ENCODE measurements at places on chromosomes 2 and 18. TPM values are rescaled to one million over a fixed set of nuclear protein-coding genes. Genes with fewer than 3 reads are reported as not detected.

DNA sequence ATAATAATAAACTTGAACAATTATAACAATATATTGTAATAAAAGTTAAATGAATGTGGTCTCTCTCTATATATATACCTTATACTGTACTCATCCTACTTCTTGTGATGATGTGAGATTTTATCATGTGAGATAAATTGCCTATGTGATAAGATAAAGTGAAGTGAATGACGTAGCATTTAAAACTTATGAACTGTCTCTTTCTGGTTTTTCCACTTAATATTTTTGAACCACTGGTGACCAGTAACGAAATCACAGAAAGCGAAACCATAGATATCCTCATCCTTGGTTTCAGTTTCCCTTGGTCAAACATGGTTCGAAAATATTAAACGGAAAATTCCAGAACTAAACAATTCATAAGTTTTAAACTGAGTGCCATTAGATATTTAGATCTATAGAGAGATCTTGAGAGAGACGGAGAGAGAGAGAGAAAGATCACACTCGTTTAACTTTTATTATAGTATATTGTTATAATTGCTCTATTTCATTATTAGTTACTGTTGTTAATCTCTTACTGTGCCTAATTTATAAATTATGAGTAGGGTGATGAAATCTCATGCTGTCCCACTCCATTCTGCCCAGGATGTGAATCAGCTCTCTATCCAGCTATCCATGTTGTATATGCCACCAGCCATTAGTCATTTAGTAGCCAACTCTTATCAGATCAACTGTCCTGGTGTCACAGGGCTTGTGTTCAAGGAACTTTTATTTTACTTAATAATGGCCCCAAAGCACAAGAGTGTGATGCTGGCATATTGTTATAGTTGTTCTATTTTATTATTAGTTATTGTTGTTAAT is 156.8 kb downstream of the THADA start:
- DNase-seq, result no peak

- no peak for DNase-seq
These were observed 133.5 kb upstream of the SLC14A2 start for GRCh38 chr18:45481821-45482220.

- no peak for DNase-seq
These were observed 31.8 kb downstream of the CREB1 start for GRCh38 chr2:207561386-207562080.

DNA sequence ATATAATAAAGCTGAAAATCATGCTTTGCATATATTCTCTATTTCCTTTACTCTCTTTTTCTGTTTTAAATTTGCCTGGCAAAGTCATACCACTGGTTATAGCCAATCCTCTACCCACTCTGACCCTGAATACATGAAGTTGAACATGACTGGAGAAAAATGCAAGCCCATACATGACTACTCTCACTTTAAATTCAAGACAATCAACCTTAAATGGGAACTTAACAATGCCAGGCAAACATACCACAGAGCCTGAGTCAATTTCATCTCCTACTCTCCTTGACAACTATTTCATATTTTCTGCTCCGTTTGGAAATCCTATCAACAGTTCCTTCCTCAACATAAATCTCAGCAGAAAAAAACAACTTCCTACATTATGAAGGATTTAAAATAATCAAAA is 22.6 kb downstream of the RAD51AP2 start:
- no peak for DNase-seq

GRCh38 chr2:11145350-11145749 is 9.9 kb upstream of the SLC66A3 start:
- DNase-seq, result no peak

DNA sequence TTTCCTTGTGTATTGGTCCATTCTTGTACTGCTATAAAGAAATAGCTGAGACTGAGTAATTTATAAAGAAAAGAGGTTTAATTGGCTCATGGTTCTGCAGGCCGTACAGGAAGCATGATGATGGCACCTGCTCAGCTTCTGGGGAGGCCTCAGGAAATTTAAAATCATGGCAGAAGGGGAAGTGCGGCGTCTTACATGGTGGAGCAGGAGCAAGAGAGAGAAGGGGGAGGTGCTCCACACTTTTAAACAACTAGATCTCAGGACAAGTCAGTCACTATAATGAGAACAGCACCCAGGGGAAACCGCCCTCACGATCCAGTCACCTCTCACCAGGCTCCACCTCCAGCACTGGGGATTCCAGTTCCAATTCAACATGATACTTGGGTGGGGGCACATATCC is 54.3 kb downstream of the MSH2 start:
- DNase-seq, result no peak

DNA sequence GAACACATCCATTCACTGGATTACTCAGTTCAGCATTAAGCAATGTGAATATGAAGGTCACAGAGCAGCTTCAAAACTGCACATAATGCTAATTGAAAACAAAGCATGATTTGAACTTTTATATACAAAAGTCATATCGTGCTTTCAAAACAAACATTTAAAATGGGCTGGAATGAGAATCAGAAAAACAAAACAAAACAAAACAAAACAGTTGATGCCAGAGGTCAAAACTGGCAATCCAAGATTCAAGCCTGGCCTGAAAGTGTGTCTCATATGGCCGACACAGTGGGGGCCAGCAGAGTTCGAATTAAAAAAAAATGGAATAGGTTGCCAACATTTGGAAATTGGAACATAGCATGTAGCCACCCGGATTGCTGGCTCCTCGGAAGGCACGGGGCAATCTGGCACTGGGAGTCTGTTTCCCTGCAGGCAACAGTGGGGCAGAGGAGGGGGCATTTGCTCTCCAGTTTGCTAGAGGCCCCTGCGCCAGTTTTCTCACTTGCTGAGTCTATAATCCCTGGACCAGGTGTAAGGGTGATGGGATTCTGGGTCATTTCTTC is 294.4 kb downstream of the ZNF521 start:
- DNase-seq, result no peak

The CROCC2 gene
- not detected for total RNA-seq

The RGPD3 gene
- total RNA-seq, result 0.14 TPM

The COBLL1 gene
- 57.2 TPM for total RNA-seq

The XDH gene
- 4.4 TPM for total RNA-seq

The BBS5 gene
- total RNA-seq, result 8.7 TPM
